D341Med (cell line): ENCODE measurements at places on chromosomes 5 and 9.
A peak's percentile ranks its signal among the peaks of the same experiment; 100 is the strongest.

- no peak for DNase-seq
Measured at GRCh38 chr9:30846651-30847050, 1537.8 kb upstream of the ACO1 start.

- no peak for DNase-seq
Measured at GRCh38 chr9:113721856-113722255, 154.3 kb upstream of the ZNF618 start.

DNA sequence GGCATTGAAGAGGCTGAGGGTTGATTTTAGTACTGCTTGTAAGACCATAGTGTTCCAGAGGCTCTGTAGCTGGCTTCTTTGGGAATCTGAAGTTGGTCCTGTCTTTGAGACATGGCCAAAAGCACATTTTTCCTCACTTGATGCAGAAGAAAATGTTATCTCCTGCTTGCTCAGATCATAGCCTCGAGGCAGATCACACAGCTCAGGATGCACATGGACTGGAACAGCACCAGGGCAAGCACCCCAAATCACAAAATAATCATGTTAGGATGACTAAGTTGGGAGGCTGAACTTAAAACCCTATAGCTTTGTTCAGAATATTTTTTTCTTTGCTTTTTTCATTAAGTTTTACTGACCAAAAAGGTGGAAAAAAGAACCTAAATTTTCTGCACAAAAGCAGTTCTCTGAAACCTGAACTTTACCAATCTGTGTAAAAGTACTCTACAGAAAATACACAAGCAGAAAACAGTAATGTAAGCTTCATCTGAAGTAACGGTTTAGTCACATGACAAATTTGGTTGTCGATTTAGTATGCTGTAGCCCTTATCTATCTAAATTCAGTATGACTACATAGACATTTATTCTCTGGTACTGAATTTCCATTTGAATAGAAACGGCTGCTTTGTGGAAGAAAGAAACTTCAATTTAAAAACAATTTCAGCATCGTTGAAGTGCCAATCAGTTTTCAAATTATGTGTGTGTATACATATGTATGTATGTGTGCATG, 3.4 kb downstream of the KLHL9 start:
- no peak for DNase-seq

DNA sequence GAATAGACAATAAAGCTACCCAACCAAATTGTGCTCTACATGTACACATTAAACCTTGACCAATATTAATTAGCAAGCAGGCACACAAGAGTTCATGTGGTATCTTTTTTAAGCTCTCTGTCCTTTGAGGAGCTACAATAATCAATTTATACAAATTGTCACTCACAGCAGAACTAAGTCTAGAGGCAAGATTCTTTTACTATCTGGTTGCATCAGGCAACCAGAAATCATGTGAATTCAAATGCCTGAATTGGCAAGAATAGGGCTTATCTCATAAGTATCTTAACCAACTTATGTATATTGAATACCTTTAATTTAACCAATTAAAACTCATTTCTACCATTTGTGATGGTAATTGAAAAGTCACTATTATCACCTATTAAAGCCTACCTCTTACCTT, 145.5 kb upstream of the HAPLN1 start:
- no peak for DNase-seq

DNA sequence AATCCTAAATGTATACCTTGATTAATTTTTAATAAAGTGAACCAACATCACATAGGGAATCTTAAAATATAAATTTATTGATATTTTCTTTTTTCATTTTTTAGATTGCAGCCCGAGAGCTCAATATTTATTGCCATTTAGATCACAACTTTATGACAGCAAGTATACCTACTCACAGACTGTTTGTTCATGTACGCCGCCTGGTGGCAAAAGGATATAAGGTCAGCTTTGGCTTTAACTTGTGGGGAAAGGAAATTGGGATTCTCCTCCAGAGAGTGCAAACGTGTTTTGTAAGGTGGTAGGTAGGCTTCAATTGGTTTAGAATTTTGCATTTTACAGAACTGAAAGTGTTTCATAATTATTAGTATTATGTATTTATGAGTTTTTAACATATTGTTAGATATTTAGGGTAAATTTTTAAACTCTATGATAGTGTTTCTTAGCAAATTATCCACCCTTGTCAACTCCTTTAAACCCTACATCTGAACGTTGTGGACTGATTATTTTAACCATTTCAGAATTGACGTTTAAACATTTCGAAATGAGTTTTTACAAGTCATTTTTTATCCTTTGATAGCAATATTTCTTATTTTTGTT, 17.5 kb upstream of the DHFR start:
- peak; percentile 61 for DNase-seq

- DNase-seq, result peak; percentile 52
Measured at GRCh38 chr9:37486616-37487548, 1.1 kb downstream of the POLR1E start.

DNA sequence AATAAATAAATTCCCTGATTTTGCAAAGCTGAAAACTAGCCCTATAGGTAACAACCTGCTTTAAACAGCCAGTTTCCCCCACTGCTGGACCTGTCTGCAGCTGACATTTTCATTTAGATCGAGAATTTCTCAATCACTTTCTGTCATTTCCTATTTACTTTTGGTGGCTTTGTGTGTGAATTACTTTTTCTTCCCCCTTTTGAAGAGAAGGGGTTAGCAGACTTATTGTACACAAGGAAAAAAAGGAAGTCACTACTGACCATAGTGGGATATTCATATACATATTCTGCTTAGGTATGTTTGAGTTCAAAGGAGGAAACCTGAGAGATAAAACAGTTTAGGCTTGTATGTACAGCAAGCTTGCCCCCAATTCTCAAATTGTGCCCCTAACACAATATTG, 27.0 kb upstream of the IFNB1 start:
- no peak for DNase-seq

DNA sequence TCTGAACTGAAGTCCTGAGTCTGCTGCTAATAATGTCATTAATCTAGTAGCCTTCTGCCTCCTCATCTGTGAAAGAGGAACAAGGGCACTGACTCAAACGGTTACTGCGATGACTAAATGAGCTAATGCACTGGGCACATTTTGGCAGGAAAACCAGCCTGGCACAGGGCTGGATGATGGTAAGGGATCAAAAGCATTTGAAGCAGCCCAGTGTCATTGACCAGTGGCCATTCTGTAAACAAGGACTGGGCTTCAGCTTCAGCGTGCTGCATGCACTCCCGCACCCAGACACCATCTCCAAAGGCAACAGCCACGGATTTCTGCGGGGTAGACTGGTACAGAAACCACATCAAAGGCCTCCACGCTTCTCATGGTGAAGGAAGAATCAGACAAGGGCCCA, 8.0 kb downstream of the GCNT4 start:
- no peak for DNase-seq

DNA sequence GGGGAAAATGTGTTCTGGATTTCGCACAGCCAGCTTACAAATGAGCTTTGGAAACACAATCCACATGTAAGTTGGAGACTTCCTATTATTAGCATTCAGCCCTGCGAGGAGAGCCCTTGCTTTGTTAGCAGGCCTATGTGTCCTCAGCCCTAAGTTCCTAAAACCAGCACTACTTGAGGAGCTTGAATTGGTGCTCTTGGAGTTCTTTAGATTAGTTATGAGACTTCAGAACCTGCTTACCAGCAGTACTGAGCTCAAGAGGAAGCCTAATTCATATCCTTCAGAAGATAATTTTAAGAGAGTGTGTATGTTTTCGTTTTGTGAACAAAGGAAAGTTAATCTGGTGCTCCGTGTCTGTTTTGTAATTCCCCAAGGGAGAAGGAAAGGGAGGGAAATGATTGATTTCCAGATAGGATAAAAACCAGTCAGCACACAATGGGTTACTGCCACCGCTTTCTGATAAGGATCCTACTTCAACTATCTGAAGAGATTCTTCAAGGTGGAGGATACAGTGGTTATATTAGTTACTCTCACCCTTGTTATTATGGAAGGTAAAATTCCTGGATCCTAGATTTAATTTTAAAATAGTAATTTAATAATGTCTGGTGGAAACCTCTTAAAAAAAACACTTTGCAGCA, 35.2 kb downstream of the PIK3R1 start:
- no peak for DNase-seq

- DNase-seq, result no peak
Measured at GRCh38 chr9:88950341-88951154, 40.7 kb upstream of the S1PR3 start.

DNA sequence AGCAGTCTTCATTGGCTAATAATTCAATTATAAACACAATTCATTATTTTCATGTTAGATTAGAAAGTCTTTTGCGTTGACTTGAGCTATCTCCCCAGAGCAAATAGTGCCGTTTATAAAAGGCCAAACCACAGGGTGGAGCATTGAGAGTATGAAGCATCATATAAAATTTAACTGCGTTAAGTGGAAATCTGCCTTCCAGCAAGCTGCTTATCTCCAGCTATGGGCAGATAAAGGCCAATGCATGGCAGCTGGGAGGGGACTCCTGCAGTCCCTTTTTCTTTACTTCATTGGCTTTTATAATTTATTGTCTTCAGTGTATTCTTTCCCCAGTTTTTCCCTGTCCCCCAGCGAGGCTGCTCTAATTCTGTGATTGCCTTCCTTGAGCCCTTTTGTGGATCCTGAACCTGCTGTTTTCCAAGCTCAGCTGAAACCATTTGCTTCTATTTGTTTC, 113.7 kb downstream of the TMEM232 start:
- no peak for DNase-seq

DNA sequence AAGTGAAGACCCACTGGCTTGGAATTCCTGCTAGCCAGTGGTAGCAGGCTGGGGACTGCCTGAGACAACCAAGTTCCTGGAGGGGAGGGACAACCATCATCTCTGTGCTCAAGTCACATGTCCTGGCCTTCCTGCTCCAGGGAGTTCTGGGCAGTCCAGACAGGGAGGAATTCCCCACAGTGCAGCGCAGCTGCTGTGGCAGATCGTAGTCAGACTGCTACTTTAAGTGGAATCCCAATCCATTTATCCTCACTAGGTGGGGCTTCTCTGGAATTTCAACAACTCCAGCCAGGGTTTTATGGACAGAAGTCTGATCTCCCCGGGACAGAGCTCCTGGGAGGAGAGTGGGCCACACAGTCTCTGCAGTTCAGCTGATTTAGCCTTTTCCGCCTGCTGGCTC, 20.9 kb upstream of the OR5C1 start:
- no peak for DNase-seq

DNA sequence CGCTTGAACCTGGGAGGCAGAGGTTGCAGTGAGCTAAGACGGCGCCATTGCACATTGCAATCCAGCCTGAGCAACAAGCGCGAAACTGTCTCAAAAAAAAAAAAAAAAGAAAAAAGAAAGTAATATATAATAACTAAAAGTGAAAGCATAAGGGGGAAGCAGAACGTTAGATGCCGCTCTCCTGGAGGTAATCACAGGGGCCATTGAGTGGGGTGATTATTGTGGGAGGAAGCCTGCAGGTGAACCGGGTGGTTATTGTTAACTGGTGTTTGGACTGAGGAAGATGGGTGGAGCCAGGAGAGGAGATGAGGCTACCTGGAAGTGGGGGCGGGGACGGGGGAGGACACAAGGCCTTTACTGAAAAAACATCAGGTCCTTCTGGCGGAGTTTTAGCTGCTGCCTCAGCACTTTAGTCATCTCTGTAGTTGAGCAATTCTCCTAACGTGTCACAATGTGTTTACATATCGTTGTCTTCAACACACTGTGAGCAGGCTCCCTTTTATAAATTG, 5.3 kb upstream of the TJP2 start:
- DNase-seq, result no peak

DNA sequence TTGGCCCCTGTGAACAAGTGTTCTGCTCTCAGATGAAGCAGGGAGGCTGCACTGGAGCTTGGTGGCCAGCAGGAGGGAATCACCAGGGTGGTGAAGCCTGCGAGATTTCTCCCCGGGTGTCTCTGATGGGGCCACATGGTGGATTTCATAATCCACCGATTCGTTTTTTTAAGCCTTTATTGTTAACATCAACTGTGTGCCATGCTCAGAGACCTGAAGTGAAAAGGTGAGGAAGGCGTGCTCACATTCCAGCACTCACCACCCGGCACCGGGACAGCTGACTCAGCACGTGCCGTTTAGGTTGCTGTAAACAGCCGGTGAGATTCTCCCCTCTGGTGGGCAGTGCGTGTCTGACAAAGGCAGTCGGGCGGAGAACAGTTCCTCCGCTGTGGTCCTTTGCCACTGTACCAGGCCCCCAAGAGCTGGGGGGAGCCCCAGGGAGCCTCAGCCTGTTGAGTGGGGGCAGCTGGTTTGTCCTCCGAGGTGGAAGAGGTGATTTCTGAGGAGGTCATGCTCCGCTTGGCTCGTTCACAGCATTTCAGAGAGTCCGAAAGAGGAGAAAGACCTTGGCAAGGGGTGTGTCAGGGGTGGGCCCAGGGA, 12.7 kb upstream of the AHRR start:
- DNase-seq, result no peak

DNA sequence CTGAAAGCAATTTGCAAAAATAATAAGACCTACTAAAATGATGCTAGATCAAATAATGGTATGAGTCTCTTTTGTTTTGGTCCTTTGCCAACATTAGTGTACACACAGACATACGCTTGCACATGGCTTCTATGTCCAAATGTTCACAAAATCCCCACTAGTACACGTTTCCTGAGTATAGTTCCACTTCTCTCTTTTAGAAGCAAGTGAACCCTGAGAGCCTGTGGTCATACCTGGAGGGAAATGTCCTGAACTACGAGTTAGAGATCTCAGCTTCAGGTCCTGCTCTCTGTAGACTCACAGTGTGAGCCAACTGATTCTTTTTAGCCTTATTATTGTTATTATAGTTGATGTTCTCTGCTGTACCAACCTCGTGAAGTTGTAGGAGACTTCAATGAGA, 47.3 kb upstream of the ACTBL2 start:
- DNase-seq, result no peak

GRCh38 chr9:98823666-98824334, 16.3 kb downstream of the GALNT12 start:
- no peak for DNase-seq

GRCh38 chr5:4191041-4191440, 595.4 kb downstream of the IRX1 start:
- no peak for DNase-seq

- peak; percentile 33 for DNase-seq
Measured at GRCh38 chr9:138023394-138024124, 146.0 kb downstream of the CACNA1B start.

- no peak for DNase-seq
Measured at GRCh38 chr5:115480271-115480670, 64.3 kb downstream of the FEM1C start.

DNA sequence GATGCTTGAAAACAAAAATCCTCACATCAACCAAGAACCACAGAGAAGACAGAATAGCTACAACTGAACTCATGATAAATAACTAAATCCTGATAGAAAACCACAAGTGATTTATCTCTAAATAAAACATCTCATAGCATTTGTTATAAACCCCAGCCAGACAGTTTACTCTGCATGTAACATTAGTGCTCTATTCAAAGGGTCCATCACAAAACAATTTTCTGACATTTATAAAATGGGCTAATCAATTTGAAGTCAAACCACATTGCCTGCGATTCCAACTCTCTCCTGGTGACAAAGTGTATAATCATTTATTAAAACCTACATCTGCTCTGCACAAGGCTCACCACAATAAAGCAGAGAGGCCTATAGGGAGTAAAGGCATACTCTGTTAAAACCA, 49.8 kb downstream of the UIMC1 start:
- no peak for DNase-seq
